ENCODE measurements at places on chromosomes 1 and 21.

DNA sequence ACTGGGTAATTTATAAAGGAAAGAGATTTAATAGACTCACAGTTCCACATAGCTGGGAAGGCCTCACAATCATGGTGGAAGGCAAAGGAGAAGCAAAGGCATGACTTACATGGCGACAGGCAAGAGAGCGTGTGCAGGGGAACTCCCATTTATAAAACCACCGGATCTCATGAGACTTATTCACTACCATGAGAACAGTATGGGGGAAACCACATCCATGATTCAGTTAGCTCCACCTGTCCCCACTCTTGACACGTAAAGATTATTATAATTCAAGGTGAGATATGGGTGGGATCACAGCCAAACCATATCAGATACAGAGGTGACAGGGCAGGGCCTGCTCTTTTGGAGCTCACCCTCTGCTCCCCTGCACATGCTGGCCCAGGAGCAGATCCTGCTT, 31.4 kb upstream of the TMEM61 start:
- DNase-seq: no peak

- peak; percentile 42 for DNase-seq
Measured at GRCh38 chr1:25799935-25800702, at the start of gene SELENON. Gene SELENON (plus strand): TSS chr1:25800193. CDS start chr1:25800231, 38 bp downstream.

GRCh38 chr1:218273762-218274479, 11.2 kb upstream of the RRP15 start:
- DNase-seq: no peak

GRCh38 chr1:84851839-84852238, 41.2 kb downstream of the LPAR3 start:
- no peak for DNase-seq

DNA sequence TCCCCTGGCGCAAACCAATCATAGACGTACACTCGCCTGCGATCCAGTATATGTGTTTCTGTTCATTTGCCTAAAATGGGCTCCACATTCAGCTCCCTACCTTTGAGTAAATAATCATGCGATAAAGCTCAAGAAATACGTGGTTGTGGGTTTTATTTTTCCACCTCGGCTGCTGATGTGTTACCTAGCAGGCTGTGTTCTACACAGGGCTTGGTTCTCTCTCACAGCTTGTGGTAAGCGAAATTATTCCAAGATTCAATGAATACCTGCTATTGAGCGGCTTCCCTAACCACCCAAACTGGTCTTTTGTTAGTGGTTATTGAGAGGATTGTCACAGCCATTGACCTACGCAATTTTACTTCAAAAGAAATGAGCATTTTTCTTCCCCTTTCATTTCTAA, 180.2 kb downstream of the PBX1 start:
- DNase-seq: no peak

DNA sequence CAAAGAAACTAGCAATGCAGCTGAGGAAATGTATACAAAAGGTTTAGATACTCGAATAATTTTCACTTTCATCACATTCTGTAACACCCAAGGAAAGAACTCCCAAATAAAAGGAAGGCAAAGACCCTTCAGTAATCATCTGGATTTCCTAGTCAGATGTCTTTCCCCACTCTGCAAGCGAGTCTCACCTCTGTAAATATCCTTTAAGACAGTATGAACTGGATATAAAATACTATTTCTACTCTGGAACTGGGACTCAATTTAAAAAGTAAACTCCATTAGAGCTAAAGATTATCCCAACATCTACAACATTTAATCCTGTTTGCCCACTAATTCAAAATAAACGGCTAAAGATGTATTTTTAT, 27.0 kb downstream of the C2CD2 start:
- no peak for DNase-seq

DNA sequence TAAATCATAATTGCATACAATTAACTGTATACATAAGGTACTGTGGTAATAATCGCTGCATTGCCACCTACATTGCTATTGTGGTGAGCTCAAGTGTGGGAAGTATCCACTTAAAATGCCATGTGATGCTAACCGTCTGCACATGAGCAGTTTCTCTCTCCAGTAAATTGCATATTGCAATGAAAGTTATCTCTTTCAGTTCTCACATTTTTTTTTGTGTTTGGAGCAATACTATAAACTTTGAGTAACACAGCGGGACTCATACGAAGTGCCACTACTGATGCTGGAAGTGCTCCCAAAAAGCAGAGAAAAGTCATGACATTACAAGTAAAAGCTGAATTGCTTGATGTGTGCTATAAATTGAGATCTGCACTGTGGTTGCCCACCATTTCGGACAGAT, 38.5 kb downstream of the DISC1 start:
- no peak for DNase-seq

- no peak for DNase-seq
Measured at GRCh38 chr1:16146279-16147155, 9.4 kb downstream of the EPHA2 start.

DNA sequence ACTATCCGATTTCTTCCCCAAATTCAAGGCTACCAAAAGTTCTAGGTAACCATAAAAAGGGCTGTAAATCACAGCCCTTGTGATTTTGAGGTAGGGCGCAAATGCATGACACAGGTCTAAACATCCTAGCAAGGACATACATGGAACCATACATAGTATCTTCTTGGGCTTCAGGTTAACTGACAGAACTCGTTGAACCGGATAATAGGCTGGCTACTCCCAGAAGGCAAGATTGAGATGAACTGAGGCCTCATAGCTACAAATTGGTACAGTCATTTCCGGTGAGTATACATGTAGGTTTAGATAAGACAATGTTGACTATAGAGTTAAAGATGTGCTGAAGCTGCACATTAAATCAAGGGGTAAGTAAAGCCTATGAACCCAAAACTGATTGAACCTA, 27.3 kb upstream of the TP53BP2 start:
- no peak for DNase-seq

- no peak for DNase-seq
Measured at GRCh38 chr1:24656046-24656445, 12.9 kb downstream of the SRRM1 start.

DNA sequence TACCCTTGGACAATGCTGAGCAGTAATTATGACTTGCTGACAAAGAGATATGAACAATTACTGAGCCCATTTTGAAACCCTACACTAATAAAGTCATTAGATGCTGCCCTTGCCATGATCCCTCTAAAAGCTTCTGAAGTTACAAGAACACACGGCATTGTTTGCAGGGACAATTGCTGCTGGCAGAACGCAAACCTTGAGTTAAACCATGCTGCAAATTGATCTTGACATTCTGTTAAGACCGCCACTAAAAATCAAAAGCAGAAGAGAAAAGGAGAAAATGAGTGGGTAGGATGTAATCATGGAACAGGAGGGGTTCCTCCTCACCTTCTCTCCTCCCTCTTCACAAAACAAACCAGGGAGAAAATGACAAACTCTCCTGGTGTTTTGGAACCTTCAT, 136.2 kb upstream of the DMRTA2 start:
- no peak for DNase-seq

GRCh38 chr21:16180614-16181013, 450.8 kb downstream of the USP25 start:
- DNase-seq: no peak

DNA sequence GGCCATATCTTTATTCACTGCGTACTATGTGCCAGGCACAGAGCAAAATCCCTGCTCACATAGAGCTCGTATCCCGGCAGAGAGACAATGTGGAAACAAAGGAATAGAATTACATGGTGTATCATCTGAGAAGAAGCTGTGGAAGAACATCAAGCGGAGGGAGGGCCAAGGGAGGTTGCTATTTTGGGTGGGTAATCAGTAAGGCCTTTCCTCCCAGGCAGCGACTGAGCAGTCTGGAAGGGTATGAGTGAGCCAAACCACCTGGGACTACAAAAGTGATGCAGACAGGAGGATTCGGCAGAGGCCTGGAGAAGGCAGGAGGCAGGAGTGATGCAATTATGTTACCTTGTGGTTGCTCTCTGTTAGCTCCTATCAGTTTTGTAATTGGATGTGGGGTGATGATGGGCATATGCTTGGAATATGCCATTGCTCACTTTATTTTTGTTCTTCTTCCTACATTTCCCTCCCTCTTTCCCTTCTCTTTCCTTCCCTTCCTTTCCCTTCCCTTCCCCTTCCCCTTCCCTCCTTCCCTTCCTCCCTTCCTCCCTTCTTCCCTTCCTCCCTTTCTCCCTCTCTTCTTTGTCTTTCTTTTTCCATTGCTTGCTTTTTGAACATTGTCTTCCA, 172.9 kb downstream of the DISC1 start:
- no peak for DNase-seq

- no peak for DNase-seq
Measured at GRCh38 chr21:44564886-44565598, 6.4 kb upstream of the KRTAP10-3 start.

DNA sequence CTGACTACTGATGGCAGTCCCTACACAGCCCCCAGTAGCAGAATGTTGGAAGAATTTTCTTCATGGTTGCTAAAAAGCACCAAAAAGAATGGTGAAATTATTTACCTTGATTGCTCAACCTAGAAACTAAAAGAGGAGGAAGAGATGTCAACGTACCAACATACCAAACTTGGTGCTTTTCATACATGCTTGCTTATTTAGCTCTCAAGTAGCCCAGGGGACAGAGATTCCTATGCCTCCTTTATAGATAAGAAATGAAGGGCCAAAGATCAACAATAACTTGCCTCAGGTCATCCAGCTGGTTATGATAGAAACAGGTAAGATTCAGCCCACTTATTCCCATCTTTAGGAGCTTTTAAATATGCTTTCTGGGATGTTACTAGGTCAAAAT, 170.6 kb downstream of the PIGK start:
- no peak for DNase-seq
